ENCODE measurements at places on chromosomes 11 and 22.

DNA sequence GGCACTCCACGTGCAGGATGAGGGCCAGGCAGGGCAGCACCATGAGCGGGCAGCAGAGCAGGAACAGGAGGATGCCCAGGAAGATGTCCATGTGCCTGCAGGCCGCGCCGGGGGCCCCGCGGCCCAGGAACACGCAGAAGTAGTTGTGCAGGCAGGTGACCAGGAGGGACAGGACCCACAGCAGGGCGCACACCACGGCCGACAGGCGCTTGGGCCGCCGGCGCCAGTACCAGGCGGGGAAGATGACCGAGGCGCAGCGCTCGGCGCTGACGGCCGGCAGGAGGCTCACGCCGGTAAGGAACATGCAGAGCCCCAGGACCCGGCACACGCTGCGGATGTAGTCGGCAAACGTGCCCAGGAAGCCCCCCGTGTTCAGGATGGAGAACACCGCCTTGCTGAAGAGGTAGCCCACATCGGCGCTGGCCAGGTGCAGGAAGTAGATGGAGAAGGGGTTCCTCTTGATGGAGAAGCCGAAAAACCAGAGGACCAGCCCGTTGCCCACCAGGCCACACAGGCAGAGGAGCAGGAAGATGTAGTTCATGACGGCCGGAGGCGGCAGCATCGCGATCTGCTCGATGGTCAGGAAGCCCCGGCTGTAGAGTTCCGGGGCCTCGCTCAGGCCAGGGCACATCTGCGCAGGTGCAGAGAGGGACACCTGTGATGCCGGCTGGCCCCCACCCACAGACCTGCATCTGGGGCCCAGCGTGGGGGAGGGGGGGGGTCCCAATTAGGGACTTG is 7.2 kb downstream of the MRGPRF start:
- no peak for DNase-seq

DNA sequence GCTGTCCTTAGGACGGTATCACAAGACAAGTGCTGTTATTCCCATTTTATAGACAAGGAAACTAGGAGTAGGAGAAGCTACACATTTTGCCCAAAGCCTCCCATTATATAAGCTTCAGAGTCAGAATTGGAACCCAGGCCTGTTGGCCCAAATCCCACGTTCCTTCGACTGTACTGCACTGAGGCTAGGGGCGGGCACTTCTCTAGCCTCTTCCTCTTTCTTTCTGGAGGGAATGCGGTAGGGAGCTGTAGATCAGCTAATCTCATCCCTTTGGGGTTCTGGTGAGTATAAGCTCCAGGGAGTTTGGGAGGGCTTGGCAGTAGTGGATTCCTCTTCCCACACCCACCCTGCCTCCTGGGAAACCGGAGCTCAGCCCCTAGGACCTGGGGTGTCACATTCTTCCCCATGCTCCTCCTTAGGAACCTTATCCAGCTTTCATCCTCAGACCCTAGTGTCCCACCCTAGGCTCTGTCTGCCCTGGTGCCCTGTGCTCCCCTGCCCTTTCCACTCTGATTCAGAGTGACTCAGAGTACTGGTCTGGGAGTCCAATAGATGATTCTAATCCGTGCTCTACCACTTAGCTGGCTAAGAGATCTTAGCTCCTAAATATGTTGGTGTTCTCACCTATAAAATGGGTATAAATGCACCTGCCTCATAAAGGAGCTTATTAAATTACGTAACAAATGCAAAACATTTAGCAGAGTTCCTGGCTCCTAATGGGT is 29.3 kb downstream of the PHLDB1 start:
- no peak for DNase-seq

- DNase-seq = no peak
These were observed 123.3 kb upstream of the TBCEL start for GRCh38 chr11:120900643-120901042.

GRCh38 chr11:46263120-46263519 is 14.3 kb upstream of the CREB3L1 start:
- DNase-seq = no peak

DNA sequence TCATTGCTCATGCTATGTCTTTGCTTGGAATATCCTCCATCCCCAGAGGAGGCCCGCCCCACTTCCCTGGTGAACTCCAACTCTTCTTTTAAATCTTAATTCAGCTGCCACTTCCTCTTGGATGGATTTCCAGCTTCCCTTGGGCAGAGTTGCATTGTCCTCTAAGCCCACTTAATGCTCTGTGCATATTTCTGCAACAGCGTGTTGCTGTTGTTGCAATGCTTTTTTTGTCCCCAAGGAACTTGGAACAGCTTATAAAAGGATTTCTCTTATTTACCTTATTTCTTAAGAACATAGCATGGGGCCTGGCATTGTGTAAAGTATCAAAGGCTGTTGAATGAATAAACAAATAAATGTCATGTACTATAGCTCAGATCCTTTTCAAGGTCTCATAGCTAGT is 507.4 kb downstream of the METTL15 start:
- no peak for DNase-seq

- DNase-seq = no peak
These were observed 11.3 kb downstream of the HSD17B12 start for GRCh38 chr11:43691806-43692205.

DNA sequence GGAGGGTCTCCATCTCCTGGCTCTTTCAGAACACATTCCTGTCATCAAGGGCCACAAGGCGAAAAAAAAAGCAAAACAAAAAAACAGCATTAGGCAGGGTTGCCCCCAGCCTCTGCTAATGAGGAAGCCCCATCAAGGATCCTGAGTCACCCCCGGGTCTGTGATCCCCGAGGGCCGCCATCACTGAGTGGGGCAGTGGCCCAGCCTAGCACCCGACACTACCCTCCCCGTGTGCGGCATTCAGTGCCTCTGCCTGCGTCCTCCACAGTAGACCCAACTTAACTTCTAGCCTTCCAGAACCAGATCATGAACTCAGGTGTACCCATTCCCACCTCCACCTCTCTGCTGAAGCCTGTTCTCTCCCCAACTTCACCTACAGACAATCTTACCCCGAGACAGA is 6.6 kb upstream of the CDC42EP1 start:
- DNase-seq = no peak
